ENCODE measurements at places on chromosomes 16 and 17.

GRCh38 chr17:49101054-49101534, 31.5 kb upstream of the B4GALNT2 start:
- DNase-seq, result no peak

DNA sequence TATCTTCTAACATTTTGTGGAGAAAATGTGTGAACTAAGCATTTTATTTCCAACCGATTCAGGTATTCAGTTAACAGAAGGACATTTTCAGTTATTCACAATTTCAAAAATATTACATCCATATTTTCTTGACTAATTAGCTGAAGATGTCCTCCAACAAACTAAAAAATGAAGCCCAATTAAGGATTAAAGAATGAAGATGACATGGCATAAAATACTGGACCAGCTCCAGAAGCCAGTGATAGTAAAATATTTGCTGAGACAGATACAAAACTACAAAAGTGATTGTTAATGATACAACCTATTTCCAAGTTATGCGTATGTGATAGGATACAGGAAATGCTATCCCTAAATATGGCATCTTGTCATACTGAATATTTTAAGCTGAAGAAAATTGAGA, 48.6 kb downstream of the PMP22 start:
- no peak for DNase-seq

DNA sequence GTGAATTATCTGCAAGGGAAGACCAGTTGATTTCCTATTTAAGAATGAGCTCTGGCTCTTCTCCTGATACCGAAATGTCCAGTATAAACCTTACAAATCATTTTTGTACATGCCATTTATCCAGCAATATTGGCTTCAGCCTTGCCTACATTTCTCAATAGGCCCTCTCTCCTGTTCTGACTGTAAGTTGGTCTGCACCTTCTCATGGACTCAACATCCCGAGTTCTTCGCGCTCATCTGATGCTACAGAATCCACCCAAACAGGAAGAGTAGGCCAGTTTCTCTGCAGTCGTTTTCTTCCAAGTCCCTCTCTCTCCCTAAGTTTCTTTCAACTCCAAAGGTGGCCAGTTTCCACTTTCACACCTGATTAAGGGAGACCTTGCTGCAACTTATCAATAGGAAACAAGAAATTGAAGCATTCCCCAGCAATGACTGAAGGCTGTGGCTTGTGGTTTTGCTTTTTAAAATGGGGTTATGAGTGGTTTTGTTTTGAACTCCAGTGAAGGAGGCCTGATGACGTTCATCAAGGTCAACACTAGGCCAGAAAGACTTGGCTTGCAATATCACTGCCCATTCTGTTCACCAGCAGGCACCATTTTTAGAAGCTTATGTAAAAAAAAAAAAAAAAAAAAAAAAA, 383.0 kb downstream of the MAF start:
- DNase-seq, result no peak

- DNase-seq, result no peak
Measured at GRCh38 chr17:5745111-5745813, 161.0 kb upstream of the NLRP1 start.

DNA sequence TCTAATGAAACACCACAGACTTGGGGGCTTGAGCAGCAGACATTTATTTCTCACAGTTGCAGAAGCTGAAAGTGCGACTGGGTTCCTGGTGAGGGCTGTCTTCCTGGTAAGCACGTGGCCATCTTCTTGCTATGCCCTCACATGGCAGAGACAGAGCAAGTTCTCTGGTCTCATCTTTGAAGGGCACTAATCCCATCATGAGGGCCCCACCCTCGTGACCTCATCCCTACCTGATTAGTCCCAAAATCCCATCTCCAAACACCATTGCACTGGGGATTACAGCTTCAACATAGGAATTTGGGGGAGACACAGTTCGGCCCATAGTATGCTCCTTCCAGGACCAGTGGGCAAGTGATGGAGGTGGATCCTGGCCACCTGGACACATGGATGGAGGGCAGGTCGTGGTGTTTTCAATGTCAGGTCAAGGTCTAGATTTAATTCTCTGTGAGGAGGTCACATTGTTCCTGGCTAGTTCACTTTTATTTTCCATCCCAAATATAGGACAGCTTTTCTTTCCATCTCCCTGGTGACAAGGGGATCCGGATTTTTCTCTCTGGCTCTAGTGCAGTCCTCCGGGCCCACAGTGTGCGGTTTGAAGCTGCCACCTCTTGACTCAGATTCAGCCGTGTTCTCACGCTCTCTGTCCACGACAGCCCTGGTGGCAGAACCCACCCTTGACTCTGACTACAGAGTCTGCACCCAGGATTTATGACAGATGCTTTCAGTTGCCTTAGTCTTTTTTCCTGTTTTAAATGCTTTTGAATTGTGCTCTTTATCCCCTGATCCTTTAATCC, 160.5 kb upstream of the NOL11 start:
- DNase-seq, result no peak

- no peak for DNase-seq
Measured at GRCh38 chr16:24543949-24544348, 4.6 kb downstream of the RBBP6 start.

DNA sequence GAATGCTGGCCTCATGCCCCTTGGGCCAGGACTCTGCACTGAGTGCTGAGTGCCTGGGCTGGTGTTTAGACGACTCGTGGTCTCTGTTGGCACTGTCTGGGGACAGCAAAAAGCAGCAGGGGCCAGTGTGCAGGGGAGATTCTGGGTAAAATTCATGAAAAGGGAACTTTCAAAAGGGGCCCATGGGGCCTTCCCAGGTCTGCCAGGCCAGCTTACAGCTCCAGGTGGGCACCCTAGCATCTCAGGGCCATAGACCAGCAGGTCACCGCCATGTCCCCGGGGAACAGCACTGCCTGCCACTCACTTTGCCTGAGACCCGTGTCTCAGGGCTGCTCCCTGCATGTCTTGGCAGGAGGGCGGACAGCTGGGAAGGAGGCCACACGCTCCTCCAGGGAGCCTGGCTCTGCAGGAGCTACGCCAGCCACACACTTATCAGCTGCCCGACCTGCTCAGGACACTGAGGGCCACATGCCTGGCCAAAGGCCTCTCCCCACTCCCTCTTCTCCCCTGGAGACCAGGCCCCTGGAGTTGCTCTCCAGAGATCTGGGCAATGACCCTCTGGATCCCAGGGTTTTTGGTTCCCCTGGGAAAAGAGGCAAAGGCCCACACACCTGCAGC, 8.8 kb upstream of the FASN start:
- DNase-seq, result no peak

DNA sequence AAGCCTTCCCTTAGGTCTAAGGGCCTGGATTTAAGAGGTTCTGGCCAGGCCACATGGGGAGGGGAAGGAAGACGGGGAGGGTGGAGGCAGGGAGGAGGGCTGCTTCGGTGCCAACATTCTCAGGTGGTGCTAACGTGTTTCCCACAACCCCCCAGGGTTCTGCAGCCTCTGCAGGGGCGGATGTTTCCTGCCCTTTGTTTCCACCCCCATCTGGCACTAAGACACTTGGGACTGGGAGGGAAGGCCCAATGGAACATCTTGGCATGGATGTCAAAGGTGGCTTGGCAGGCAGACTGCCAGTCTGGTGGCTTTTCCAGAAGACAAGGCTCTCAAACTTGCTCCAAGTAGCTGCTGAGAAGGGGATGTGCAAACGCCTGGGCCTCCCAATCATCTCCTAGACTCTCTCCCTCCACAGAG, 12.7 kb downstream of the HIC1 start:
- no peak for DNase-seq

GRCh38 chr16:50478773-50479149, 69.4 kb upstream of the NKD1 start:
- DNase-seq, result no peak

DNA sequence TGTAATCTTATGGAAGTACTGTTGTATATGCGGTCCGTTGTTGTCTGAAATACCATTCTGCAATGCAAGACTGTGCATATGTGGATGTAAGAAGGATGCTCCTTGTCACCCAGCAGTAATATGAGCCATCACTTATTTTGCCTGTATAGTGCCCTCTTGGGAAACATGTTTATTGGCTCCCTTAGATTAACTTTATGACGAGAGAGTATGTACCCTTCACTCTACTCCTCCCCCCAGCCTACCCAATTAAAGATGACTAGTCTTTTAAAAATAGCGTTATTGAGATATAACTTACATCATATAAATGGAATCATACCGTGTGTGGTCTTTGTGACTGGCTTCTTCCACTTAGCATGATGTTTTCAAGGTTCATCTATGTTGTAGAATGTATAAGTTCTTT, 33.6 kb downstream of the FTO start:
- no peak for DNase-seq
